ENCODE measurements at places on chromosomes 1 and 21.

DNA sequence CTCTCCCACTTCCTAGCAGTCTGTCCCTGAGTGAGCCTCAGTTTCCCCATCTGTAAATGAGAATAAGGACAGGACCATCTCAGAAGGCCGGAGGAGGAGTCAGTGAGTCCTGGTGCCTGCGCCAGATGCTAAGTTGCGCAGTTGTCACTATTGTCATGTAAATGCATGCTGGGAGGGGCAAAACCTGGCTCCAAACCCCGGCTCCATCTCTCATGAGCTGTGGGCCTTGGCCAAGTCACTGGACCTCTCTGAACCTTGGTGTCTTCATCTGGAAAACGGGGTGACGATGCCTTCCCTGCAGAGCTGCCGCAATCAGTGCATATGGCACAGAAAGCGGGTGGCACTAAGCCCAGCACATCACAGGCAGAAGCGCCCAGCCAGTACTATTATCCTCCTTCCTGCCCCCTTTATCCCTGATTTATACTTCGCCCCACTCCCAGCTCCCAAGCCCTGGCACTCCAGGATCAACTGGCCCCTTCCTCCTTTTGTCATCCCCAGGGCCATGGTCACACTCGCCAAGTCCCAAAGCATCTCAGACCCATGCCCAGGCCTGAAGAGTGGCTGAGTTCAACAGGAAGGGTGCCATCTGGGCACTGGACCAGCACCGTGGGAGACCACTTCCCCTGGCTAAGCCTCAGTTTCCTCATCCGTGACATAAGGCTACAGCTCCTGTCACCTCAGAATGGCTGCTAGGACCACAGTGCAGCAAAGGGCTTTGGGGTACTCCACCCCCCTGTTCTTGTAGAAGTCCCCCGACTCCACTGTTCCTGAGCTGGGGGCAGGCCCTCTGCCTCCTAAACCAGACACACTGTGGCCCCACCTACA, 4.3 kb upstream of the PLEKHG5 start:
- no peak for DNase-seq

- no peak for DNase-seq
Observed at GRCh38 chr1:162177126-162177525, 107.6 kb downstream of the NOS1AP start.

DNA sequence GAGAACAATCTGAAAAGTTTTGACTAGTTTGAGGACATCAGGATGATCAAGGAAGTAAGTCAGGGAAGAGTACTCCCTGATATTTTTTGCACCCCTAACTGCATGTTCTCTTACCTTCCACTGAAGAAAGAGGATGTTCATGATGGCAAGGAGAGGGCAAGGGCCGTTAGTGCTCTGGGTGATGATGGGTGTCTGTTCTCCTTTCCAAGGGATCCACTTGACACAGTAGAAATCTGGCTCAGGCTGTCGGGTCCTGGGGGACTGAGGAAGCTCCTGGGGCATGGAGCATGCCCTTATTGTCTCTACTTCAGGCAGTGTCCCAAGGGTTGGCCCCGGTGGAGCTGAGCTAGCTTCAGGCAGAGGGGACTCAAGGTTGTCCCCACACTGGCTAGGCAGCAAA, 4.7 kb downstream of the MINDY1 start:
- no peak for DNase-seq

DNA sequence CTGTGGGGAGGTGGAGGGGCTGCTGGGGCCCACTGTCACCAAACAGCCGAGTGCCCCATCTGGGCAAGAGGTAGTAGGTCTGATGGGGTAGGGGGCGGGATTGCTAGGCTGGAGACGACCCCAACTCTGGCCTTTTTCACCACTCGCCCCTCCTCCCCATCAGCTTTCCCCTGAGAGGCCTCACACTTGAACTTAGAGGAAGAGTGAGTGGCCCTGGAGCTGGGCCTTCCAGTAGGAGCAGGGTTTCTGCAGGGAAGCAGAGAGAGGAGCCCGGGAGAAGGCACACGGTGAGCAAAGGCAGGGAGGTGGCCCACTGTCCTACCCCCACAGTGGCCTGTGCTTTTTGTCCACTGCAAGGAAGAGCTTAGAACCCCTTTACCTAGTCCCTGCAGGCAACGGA, 111.9 kb upstream of the WNT4 start:
- DNase-seq, result no peak

DNA sequence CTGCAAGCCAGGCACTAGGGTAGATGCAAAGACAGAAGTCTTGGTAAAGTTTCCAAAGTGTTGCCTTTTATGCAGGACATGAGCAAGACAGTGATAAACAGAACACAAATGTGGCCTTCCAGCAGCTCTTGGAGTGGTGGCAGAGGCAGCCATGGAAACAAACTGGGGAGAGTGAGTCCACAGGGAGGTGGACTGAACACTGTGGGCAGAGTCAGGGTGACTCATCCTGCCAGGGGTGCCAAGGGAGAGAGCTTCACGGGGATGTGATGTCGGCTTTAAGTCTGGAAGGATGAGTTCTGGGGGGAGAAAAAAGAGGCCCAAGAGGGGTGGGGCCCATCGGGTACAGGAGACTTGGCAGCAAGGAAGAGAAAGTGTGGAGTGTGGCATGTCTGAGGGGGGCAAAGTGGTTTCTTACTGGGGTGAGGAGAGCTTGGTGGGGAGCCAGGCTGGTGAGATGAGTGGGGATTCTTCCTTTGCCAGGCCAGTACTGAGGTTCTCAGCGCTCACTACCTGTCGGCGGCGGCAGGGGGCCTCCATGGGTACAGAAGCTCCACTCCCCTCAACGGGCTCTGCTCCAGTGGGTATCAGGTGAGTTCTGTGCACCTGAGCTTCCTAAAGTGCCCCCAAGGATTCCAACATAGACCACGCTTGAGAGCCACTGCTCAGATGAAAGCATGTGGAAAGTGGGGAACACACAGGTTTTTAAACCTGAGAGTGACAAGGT, 41.8 kb downstream of the KIAA0040 start:
- no peak for DNase-seq

DNA sequence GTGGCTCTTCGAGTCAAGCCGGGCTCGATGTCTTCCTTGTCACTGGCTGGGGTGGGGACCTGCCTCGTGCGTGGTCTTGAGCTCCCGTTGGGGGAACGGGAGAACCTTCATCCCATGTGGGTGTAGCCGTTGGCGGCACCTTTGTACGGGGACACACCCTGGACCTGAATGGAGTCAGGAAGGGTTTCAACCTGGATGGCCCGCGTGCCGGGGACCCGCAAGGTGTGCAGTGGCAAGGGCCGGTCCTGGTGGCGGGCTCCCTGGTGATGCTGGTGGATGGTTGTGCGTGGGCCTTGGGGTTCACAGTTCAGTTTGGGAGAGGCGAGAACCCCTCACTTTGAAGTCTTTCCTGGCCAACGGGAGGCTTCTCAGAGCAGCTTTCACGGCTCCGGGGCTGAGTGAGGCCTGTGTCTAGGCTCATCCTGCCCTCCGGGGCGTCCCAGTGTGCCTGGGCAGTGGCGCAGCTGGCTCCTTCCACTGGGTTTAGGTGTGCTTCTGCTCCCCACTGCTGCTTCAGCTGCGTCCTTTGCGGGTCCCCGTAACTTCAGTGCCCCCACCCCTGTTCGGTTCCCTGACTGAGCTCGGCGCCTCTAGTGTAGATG, 11.4 kb downstream of the SKI start:
- DNase-seq, result no peak

DNA sequence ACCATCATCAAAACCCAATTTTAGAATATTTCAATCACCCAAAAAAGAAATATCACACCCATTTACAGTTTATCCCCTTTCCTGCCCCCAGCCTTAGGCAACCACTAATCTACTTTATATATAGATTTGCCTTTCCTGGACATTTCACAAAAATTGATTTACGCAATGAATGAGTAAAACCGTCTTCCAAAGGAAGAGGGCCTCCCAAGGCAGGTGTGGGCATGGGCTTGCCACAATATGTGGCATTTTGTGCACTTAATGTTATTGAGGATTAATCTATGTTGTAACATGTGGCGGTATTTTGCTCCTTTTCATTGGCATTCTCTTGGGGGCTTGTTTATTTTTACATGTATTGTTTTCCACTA, 11.8 kb upstream of the BMP8B start:
- DNase-seq, result no peak

DNA sequence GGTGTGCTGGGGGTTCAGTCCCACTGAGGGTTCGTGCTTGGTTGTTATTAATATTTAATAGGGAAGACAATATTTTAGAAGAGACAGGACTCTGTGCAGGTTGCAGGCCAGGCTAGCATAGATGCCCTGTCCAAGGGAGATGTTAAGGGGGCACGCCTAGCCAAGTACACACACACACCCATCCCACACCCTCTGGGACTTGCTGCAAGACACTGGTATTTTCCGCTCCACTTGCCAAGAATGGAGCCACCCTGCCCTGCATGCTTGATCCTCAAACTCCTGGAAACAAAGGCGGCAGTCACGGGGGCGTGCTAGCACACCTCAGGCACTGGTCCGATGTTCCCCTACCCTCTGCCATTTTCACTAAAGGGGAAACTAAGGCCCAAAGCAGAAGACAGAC, 99.1 kb downstream of the MRPL37 start:
- no peak for DNase-seq

DNA sequence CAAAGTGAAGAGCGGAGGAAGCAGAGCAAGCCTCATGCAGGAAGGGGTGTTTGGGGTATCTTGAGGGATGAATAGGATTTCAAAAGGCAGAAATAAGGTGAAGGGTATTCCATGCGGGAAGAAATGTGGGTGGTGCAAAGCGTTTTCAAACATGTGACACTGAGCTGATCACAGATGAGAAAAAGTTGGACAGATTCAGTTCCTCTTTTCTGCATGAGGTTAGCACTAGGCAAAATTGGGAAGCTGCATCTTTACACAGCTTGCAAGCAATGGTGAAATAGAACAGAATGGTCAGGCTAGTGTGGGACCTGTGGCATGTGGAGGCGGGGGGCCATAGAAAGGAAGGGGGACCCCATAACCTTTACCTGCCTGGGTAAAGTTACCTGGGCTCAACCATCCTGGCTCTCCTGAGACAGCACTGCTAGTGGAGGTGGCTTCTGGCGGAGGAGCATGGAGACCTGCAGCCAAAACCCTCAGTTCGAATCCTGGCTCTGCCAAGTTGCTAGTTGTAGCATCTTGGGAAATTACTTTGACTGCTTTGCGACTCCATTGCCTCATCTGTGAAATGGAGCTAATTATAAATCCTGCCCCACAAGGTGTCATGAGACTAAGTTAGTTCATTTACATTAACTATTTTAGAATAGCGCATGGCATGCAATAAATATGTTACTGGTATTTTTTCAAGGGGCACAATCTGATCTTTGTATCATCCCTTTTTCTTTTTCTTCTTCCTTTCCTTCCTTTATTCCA, 16.4 kb downstream of the KCNA10 start:
- no peak for DNase-seq

DNA sequence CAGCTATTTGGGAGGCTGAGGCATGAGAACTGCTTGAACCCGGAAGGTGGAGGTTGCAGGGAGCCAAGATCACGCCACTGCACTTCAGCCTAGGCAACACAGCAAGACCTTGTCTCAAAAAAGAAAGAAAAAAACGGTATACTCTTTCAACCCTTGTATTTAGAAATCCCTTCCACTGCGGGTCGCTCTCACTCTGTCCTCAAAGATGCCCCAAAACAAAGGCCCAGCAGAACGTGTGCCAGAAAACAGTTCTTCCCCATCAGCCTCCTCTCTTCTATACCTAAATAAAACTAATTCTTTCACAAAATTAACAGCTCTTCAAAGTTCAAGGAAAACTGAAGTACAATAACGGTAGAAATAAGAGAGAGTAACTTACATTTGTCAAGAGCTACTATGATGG, 13.2 kb downstream of the SETD4 start:
- no peak for DNase-seq

- DNase-seq, result peak; percentile 91
Observed at GRCh38 chr1:171226747-171227370, 21.4 kb upstream of the FMO1 start.

DNA sequence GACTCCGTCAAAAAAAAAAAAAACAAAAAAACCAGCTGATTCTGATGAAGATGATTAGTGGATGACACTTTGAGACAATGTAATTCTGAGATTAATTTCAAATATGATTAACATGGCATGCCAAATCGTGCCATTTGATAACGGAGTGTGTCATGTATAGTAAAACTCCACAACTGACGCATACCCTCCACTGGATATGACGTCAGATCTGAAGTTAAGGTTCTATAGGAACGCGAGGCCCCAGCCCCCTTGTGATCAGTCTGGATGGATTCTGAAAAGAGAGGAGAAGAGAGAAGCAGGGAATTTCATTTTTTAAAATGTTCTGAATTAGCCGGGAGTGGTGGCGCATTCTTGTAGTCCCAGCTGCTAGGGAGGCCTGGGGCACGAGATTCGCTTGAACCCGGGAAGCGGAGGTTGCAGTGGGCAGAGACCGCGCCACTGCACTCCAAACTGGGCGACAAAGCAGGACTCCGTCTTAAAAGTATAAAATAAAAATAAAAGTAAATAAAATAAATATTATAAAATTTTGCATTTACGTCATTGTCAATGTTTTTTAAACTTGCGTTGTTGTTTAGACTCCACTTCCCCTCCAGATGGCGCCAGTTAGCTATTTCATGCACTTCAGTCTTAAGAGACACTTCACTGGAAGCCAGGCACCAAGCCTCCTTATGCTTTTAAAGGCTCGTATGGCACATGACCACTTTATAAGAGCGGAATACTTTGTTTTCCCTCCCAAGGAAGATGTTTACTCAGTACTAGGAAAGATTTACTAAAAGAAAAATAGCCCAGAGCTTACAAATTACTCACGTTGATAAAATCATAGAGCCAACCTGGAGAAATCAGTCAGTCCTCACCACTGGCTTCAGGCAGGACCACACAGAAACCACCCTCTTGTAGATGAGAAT, 65.5 kb downstream of the UBE2U start:
- DNase-seq, result peak; percentile 56

DNA sequence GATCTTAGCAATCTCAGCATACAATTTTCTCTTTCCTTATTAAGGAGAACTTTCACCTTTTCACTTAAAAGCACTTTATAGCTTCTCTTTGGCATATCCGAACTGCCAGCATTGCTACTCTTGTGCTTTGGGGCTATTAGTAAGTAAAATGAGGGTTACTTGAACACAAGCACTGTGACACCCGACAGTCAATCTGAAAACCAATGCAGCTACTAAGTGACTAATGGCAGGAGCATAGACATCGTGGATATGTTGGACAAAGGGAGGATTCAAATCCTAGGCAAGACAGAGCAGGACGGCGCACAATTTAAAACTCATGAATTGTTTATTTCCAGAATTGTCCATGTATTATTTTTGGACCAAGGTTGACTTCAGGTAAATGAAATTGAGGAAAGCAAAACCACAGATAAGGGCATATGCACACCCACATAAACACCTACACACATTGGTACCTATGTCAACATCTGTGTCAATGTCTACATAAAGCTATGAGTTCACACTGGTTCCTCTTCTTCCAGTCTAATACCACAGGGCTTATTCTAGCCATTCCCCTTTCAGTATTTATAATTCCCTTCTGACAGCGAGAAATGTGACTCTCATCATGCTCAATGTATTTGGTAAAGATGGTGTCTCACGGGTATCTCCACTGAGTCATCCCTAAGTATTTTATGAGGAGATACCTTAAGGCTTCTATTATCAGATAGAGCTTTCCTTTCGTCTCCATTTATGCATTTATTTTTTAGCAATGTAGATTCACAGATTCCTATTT, 75.3 kb upstream of the RALGPS2 start:
- DNase-seq, result no peak
